Type B pancreatic cell (in vitro differentiated cells): ENCODE measurements at places on chromosomes 3 and 15.

- DNase-seq, result no peak
Observed at GRCh38 chr3:54270816-54271526, 148.6 kb downstream of the CACNA2D3 start.

GRCh38 chr3:101100361-101101009 lies 107.3 kb upstream of the ABI3BP start:
- DNase-seq, result no peak

- DNase-seq, result no peak
Observed at GRCh38 chr3:187900993-187901755, 155.9 kb upstream of the BCL6 start.

GRCh38 chr3:65955792-65956477 lies 82.8 kb downstream of the MAGI1 start:
- DNase-seq, result no peak

DNA sequence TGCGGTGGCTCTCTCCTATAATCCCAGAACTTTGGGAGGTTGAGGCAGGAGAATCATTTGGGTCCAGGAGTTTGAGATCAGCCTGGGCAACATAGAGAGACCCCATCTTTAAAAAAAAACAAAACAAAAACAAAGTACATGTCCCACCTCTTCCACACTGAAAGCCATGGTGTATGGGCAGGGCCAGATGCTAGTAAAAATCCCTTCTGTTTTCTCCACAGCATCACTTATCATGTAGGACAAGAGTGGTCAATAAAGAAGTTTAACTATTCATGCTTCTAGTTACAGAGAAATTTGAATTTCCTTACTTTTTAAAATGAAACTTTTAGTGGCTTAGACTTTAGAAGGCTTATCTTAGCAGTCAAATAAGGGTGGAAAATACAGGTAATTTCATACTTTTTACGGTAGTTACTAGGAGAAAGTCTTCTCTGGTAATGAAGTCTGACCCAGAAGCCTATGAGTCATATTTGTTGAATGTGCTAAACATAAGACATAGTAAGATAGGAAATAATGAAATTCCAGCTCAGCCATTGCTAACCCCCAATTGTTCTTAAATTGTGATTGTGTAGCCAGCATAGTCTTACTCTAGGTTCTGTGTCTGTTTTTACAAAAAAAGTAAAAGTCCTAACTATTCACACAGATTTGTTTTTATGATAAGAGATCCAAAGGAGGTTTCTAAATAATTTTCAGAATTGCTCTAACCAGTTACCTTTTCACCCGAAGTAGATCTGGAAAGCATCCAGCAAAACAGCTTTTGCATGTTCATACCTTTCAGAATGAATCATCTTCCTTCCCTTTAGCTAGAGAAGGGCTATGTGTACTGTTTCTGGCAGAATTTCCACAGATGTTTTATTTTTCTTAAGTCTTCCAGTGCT lies 16.4 kb upstream of the ZNF609 start:
- no peak for DNase-seq
